Right forelimb (tissue), 1 donor: ENCODE measurements at places on chromosomes 1 and 21.

DNA sequence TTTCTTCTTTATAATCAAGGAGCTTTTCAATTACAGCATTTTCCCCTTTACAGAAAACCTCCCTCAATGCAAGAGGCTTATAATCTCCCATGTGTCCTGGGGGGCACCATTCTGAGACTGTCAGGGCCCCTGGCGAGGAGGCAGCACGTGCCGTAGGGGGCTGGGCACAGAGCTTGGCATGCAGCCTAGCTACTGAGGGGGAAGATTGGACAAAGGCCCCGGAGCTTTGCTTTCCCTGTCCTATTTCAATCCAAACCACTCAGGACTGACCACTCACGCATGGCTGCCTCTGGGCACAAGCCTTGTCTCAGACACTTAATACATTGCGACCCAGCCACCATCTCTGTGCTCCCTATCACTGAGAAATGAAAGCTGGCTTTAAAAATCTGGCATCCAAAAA is 2.8 kb upstream of the RAP1GAP start:
- DNase-seq, result no peak

GRCh38 chr1:229249854-229250644 is 20.9 kb upstream of the RAB4A start:
- DNase-seq, result no peak

GRCh38 chr1:1374589-1374928 is 448 bp downstream of the AURKAIP1 start:
- no peak for DNase-seq

- no peak for DNase-seq
These were observed 9.5 kb upstream of the TTC34 start for GRCh38 chr1:2810899-2811532.

- DNase-seq, result no peak
These were observed 34.2 kb downstream of the SYF2 start for GRCh38 chr1:25197982-25198662.
